ENCODE measurements at places on chromosomes 5 and 9.
A peak's percentile ranks its signal among the peaks of the same experiment; 100 is the strongest.

- no peak for DNase-seq
These were observed 1828.2 kb downstream of the MAT2B start for GRCh38 chr5:165333623-165334022.

GRCh38 chr9:36550135-36550534 lies 22.6 kb upstream of the MELK start:
- no peak for DNase-seq

- no peak for DNase-seq
These were observed 53.9 kb downstream of the MEF2C start for GRCh38 chr5:88829054-88829453.

- peak; percentile 48 for DNase-seq
These were observed 552 bp downstream of the TMEM141 start for GRCh38 chr9:136791516-136792276.

DNA sequence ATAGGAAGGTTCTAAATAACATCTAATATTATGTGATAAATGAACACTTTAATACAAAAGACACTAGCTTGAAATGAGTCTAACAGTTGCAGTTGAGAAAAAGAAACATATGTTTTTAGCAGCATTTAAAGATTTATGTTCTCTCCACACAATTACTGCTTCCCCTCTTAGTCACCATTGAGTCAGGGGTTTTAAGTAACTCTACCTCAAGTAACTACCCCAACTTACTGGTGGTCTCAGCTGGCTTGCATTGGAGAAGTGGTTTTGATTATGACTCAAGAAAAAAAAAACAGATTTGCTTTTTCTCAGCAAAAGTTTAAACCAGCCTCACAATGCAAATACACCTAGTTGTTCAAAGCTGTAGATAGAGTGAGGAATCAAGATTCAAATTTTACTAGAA lies 1216.5 kb upstream of the CDH9 start:
- no peak for DNase-seq

DNA sequence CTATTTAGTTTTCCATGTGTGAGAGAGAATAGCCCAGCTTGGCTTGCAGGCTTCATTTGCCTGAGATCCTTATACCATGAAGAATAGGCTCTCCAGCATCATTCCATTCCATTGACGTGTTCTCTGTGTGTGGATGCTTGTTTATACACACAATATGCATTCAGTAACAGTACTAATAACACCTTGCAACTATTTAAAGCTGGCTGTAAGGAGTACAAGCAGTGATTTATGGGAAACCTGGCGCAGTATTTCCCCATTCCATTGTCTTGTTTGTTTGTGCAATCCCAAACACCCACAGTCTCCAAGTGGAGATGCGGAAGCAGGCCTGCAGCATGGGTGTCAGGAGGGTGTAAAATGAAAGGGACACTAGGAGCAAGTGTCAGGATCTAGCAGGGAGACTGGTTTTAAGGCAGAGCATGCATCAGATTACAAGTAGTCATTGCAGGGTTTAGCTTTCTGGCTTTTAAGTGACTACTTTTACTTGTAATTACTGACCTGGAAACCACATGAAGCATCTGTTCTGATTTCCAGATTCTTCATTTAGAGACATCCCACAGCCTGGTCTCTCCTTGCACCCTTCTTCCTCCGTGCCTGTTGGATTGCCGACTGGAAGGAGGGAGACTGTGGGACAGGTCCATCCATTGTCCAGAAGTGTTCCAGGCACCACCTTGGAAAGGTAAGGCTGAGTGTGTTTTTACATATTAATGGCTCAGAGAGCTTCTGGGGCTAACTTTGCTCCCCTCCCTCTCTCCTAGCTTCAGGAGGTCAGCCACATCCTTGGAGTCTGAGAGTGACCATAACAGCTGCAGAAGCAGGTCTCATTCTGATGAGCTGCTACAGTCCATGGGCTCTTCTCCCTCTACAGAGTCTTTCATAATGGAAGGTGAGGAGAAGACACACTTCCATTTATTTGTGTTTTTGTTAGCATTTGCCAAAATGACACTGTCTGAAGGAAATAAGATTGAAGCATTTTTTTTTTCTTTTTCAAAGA lies 241.6 kb downstream of the ARHGEF28 start:
- DNase-seq: no peak

DNA sequence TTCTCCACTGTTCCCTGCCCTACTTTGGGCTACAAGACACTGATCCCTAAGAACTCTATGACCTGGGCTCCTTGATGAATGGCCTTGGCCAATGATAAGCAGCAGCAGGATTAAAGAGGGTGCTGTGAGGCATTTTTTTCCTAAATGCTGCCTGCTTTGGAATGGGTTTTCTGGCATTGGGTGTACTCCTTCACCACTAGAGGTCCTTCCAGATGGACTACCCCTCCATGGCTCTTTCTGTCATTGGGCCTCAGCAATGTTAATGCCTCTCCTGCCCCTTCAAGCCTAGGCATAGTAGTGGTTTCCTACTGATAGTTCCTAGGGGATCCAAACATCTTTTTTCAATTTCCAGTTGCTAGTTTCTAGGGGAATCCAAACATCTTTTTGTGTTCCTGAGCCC lies 319.3 kb upstream of the RPS23 start:
- DNase-seq: no peak

DNA sequence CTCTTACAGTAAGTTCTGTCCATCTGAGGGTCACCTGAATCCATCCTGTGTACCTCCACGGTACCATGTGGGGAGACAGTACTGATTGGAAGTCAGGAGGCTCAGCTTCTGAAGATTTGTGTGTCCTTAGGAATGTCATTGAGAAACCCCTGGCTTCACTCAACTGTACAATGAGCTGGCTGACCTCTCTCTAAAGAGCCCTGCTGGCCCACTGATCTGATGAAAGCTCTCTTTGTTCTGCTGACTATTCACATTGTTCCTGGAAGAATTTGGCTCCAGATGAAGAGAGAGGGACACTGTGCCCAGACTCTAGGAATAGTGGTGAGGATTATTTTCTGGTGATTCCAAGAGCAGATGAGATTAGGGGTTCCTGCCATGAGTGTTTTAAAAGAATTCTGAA lies 141.2 kb downstream of the LURAP1L start:
- DNase-seq: no peak

DNA sequence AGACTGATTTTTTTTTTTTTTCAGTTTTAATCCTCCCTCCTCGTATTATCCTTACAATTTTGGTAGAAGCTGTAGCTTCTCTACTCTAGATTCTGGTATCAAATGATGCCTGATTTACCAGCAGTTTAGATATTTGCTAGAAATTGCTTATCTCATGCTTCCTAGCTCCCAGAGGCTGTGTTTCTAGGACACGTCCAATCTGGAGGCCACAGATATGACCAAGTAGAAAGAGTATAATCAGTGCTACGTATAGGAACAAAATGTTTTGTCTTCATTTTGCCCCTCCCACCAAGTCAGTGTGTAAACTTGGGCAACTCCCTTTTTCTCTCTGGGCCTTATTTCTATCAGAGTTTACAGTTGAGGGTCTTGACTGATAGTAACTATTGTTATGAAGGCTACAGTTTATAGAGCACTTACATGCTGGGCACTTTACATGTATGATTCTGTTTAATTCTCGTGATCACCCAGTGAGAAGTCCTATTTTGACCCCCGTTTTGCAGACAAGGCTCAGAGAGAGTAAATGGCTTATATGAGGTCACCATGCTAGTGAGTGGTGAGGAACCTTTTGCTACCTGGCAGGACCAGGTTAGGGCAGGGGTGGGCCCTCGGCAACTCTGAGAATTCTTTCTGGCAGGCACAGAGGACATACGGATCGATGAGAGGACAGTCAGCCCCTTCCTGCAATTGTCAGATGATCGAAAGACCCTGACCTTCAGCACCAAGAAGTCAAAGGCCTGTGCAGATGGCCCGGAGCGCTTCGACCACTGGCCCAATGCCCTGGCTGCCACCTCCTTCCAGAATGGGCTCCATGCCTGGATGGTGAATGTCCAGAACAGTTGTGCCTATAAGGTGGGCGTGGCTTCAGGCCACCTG lies 7.6 kb downstream of the HDHD3 start:
- DNase-seq: no peak

- DNase-seq: no peak
These were observed 2403.4 kb upstream of the ACO1 start for GRCh38 chr9:29981013-29981412.

GRCh38 chr5:132480893-132481595 lies 9.5 kb downstream of the IRF1 start:
- DNase-seq: no peak

GRCh38 chr9:37679649-37680402 lies 29.1 kb downstream of the FRMPD1 start:
- no peak for DNase-seq

DNA sequence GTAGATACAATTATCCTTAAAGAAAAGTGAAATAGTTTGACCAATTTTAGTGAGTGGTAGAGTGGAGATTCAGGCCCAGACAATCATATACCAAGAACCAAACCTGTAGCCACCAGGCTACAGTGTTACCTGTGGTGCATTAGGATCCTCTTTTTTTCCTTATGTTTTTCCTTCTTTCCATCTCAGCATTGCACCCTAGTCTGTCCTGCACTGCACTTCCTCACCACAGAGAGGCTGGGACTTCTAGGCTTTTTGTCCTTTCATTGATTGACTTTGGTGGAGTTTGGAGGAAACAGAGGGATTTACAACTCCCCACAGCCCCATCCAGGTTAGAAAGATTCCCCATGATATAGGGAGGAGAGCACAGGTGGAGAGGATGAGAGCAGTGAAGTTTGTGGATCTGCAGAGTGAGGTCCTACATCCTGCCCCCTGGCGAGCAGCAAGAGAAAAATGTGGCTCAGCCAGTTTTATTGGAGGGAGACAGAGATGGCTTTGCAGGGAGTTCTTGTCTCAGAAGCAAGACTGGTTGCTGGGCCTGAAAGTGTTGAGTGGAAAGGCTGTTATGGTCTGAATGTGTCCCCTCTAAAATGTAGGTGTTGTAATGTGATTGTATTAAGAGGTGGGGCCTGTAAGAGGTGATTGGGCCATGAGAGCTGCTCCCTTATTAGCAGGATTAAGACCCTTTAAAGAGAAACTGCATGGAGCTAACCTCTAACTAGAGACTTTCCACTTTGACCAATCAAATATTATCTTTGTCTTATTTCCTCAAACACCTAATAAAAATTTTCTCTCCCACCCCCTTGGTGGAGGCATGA lies 36.2 kb downstream of the KIF4B start:
- DNase-seq: no peak

GRCh38 chr9:77679088-77679487 lies 31.0 kb upstream of the GNA14 start:
- DNase-seq: no peak

DNA sequence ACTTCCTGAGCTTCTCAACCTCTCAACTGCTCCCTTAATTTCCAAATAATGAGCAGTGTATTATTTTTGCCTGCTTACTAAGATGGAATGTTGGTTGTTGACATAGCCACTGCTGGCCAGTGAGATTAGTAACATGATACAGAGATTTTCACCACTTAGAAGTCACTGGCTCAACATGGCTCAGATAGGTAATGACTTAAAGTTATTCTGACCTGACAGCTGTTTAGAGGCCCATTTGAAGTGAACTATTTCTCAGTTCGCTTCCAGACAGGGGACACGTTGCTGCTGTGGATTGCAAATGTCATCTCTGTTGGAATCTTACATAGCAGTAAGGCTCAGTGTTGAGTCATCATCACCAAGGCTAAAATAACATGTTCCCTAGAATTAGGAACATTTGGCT lies 490.2 kb downstream of the TLE4 start:
- DNase-seq: no peak

DNA sequence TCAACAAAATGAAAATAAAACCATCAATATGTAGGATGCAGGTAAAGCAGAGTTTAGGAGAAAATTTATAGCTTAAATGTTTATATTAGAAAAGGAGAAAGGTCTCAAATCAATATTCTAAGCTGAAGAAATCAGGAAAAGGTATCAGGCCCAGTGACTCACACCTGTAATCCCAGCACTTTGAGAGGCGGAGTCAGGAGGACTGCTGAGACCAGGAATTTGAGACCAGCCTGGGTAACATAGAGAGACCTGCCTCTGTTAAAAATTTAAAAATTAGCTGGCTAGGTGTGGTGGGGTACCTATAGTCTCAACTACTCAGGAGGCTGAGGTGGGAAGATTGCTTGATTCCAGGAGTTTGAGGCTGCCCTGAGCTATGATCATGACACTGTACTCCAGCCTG lies 32.2 kb downstream of the CCDC69 start:
- DNase-seq: no peak

GRCh38 chr5:181282874-181283273 lies 21.9 kb upstream of the TRIM52 start:
- no peak for DNase-seq

DNA sequence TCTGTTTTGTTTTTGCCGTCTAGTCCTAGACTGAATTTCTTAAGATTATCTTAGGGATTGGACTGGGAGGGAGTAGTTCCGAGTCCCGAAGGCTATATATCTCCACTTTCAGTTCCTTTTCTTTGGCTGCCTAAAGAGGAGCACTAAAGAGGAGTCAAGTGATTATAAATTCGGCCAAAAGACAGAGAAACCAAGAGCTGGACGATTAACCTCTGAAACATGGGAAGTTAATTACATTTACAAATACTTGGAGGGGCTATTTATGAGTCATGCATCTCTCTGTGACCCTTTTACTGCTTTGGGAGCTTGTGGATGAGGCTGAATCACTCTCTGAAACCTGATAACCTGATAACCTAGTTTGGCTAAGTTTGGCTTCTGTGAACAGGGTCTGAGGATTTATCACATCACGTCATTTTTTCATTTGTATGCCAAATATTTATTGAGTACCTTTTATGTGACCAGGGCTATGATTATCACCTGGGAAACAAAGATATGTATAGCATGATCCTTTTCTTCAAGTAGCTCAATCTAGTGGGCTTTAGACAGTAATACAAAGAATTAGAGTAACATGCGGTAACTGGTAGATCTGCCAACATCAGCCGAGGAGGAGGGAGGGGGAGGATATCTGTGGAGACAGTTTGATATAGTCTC lies 180.9 kb downstream of the CD180 start:
- DNase-seq: no peak

- no peak for DNase-seq
These were observed 43.9 kb downstream of the CRB2 start for GRCh38 chr9:123399803-123400378.

DNA sequence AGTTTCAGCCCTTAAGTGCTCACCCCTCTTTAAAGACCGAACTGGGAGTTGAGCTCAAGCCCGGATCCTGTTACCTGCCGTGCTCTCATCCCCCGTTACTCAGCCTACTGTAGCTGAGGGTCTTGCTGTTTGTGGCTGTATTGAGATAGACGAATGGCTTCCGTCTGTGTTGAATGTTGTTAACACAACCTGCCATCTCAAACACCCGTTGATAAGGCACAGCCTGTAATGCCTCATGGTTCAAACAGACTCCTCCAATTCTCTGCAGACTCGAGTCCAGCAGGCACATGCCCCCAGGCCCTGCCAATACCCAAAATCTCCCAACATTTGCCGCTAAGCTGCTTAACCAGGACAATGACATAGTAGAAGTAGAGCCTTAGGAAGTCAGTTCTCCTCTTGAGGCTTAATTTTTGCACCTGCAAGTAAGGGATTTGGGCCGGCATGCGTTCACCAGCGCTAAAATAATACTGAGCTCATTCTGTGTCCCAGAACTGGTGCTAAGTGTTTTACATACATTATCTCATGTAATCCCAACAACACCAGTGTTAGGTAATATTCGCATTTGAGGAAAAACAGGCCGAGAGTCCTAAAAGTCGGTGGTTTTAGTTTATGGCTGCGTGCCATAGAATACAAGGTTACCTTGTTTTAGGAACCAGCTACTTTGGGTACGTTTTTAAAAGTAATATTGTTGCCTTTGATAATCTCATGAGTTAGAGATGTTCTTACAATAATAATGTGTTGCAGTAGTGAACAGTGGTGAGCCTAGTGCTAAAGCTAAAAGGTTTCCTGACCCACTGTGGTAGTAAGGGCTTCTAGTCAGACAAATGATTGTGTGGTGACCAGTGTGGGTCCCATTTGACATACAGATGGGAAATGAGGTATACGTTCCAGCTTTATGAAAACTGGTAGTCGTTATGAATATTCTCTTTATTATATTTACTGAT lies 1.5 kb upstream of the RFX3 start:
- no peak for DNase-seq

- DNase-seq: no peak
These were observed 58.6 kb upstream of the DMAC1 start for GRCh38 chr9:7858166-7858565.
